Activated CD4-positive, alpha-beta T cell treated with anti-CD3 and anti-CD28 coated beads, Interleukin-2, amount 50 U/mL, for 24 hours (primary cell): ENCODE measurements at places on chromosomes 16 and 17.

DNA sequence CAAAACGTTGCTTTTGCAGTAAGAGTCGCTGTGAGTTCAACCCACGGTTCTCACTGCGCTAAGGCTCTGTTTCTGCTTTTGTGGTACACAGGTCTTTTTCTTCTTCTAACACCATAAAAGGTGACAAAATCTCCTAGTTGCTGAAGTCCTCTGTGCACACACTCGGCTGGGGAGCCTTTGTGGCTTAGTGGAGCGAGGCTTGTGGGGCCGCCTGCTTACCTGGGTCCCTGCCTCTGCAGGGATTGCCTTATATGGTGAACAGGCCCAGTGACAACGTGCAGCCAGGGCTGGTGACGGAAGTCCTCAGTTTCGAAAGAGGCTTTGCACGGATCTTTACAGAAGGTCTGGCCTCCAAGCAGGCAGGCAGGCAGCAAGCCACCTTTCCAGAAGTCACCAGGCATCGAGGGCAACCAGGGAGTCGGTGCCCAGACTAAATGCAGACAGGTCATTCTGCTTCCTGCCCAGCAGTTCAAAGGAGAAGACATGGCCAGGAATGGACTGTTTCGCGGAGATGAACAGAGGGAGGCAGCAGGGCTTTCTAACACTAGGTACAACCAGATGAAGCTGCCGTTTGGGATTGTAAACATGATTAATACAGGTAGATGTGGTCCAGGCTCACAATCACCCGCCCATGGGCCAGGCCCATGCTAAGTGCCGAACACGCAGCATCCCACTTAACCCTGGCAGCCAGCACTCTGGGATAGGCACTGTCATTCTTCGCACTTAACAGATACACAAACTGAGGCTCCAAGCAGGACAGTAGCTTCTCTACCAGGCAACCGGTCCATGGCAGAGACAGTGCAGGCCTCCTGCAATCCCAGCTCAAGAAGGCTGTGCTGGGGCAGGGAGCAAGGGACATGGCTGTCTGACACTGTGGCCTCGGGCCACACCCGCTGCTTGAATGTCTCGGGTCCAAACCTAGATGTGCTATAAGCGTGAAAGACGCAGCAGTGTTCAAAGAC is 10.7 kb upstream of the MEAK7 start:
- peak; percentile 74 for DNase-seq

GRCh38 chr16:71311553-71312158 is 22.5 kb upstream of the CMTR2 start:
- no peak for DNase-seq

DNA sequence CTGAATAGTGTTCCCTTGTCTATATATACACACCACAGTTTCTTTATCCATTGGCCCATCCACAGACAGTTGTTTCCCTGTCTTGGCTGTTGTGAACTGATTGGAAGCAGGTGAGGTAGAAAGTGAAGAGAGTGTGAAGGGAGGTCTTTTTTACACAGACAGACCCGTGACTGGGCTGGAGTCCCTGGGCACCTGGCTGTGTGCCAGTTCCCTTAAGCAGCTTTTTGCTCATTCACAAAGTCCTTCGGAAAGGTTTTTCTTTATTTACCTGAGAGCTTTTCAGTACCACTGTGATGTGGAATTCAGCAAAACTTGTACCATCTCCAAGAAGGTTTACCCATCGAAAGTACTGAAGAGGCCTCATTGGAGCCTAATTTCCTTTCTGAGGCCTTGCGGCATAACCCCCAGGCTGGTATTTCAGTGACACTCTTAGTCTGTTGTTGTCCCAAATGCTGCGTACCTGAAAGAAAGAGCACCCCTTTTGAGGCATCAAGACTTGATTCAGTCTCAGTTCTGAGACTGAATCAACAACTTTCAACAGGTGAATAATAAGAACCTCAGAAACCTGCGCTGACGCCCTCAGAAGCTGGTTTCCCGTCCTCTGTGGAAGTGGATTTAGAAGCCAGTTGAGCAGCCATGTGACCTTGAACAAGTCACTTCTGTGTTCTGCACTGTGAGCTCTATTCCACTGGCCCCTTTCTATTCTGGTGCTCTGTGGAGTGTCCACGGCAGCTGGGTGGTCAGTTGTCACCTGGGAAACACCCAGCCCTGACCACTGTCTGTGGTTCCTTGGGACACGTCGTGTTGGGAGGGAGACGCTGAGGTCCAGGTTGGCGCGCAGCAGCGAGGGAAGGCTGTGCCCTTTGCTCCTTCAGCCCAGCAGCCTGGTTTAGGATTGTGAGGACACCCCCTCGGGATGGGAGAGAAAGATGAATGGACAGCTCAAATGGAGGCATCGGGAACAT is 53.9 kb upstream of the CRISPLD2 start:
- no peak for DNase-seq

GRCh38 chr16:88777471-88778270 is 7.3 kb downstream of the PIEZO1 start:
- DNase-seq: no peak

DNA sequence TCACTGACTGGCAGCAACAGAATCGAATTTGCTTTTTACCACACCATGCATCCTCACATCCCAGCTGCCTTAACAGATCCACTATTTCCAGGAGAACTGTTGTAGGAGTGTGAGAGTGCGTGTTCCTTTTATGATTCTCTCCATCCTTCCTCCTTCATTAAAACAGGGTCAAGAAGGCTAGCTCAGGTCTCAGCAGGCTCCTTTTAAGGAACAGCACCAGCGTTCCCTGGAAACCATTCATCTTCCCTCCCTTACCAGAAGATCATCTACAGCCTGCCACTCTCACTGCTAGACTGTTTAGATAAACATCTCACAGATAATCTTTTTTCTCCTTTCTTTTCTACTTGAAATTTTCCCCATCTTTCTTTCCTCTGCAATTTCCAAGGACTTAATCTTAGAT is 1531.9 kb upstream of the CDH8 start:
- no peak for DNase-seq

DNA sequence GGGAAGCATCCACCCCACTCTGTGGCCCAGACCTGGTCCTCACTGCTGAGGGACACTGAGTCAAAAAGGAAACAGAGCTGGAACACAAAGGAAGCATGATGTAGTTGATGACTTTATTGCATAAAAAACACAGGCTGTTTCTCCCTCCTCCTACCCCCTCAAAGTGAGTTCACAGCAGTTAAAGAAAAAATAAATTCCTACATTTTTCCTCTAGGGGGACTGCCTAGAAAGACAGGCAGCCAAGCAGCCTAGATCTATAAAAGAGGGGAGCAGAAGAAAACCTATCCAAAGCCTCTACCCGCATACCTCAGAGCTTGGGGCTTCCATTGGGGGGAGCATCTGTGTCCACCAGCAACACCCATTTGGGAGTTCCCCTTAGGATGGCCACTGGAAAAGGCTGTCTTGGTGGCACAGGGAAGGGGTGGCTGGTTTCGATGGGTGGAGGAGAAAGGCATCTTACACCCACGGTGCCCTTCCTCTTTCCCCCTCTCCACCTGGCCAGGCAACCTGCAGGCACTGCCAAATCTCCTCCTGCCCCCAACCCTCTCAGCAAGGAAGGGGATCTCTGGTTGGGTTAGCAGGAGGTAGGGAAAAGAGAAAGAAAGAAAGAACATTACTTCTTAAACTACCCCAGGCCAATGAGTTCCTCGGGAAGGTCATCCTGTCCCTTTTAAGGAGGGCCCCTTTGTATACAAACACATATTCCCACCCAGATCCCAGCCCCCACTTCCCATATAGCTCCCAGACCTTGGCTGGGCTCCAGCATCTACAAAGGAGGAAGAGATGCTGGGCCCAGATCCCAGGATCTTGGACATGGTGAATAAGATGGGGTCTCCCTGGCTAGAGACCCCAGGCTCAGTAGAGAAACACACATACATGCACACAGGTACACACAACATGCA is 4.0 kb upstream of the SCRN2 start:
- no peak for DNase-seq

- no peak for DNase-seq
These were observed 670.9 kb downstream of the TOX3 start for GRCh38 chr16:51875834-51876600.

DNA sequence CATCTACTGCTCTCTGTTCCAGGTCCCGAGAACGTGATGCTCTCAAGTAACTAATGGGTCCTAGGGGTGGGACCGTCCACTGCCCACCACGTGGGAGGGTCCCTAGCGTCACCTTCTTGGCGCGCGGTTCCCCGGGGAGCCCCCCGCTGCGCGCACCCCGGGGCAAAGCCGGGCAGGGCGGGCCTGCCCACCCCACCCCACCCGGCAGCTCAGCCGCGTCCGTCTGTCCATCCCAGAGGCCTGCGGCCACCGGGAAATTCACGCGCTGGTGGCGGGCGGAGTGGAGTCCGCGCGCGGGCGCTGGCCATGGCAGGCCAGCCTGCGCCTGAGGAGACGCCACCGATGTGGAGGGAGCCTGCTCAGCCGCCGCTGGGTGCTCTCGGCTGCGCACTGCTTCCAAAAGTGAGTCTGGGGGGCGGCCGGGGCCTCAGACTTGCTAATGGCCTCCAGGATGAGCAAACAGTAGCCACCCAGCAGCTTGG is 494 bp downstream of the PRSS41 start:
- DNase-seq: no peak

GRCh38 chr17:76000016-76000754 is 470 bp upstream of the CDK3 start:
- DNase-seq: peak; percentile 27

DNA sequence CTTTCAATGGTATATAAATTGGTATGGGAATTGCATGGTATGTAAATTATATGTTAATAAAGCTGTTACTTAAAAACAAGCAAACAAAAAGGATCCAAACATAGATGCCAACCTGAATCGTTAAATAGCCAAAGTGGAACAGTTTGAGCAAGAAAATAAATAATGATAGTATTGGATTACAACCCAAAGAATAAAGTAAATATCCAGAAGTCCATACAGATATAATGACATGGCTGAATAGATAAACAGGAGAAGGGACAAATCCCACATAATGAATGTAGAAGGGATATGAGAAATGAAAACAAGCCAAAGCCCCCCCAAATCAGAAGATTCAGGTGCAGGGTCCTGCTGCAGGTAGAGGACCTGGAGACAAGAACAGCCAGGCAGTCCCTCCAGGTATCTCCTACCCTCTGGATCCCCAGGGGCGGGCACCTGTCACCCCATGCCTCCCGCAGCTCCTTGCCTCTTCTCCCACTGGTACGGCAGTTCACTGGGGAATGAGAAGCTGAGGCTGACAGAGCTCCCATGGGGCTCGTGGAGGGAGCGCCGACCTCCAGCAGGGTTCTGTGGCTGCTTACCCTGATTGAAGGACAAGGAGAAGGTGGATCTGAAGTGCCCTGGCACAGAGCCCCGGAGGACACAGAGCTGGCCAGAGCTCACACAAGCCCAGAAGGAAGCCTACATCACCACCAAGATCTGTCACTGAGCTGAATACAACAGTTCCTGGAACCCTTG is 9.9 kb upstream of the LCAT start:
- DNase-seq: no peak

GRCh38 chr17:55490376-55490775 is 20.9 kb downstream of the SMIM36 start:
- no peak for DNase-seq

DNA sequence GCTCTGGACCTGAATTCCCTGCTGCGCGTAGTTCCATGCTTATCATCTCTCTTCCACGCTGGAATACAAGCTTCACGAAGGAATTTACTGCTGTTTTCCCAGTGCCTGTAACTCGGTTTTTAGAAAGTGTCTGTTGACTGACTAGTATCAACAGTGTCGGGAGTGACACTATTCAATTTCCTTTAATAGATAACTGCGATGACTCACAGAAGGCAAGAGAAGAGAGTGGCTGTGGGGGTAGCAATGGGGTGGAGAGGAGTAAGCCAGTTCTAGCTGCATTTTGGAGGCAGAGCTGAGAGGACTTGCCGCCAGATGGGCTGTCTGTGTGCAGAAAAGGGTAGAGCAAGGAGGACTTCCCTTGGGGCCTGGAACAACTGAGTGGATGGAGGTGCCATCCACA is 25.2 kb downstream of the B4GALNT2 start:
- DNase-seq: no peak

GRCh38 chr17:17446666-17447155 is 30.1 kb upstream of the MED9 start:
- DNase-seq: no peak

DNA sequence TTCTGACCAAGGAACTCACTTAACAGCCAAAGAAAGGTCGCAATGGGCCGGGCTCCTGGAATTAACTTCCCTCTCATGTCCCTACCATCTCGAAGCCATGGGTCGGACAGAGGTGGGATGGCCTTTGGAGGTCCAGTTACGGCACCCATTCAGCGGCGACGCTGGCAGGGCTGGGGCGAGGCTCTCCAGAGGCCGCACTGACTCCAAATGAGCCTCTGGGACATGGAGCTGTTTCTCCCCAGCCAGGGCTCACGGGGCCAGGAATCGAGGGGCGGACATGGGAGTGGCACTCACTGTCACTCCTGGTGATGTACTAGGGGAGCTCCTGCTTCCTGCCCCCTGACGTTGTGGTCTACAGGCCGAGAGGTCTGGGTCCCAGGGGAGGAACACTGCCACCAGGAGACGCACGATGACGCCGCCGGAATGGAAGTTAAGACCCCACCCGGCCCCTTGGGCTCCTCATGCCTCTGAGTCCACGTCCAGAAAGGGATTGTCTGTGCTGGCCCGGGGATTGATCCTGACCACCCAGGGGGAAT is 60.7 kb upstream of the METRNL start:
- DNase-seq: no peak

DNA sequence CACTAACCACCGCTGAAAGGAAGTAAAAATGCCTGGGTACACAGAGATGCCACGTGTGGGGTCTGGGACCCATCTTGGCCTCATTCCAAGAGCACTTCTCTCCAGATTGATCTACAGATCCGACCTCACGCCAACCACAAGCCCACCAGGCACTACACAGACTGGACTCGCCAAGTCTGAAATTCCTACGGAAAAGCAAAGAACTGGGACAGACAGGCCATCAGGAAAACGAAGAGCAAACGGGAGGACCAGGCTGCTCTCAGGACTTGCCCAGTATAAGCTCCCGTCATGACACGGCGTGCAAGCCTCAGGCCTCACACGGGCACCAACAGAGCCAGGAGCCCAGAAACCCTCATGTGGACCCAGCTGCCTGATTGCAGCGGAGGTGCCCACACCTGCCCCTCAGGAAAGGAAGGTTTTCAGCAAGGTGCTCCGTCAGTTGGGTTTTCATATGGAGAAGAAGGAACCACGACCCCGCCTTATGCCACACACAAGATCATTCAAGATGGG is 20.1 kb upstream of the C16orf95 start:
- no peak for DNase-seq

DNA sequence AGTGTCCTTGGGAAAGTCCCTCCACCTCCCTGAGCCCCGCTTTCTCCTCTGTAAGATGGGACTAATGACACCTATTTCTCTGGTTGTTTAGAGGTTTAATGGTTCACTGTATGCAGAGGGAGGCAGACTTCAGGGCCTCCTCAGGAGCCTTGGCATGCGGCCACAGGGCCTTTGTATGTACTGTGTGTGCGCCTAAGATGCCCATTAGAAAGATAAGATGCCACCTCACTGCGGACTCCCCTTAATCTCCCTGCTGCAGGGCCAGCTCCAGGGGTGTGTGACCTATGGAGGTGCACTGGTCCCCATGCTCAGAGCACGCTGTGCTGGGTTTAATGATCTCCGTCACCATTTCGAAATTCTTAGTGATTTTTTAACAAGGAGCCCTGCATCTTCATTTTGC is 59.3 kb downstream of the TMEM235 start:
- no peak for DNase-seq

- DNase-seq: no peak
These were observed 4.5 kb upstream of the TMEM235 start for GRCh38 chr17:78226759-78227454.
